Esophagus squamous epithelium (tissue), 5 donors: ENCODE measurements at places on chromosomes 5 and 9.

GRCh38 chr9:108086624-108087023 is 597.1 kb upstream of the KLF4 start:
- DNase-seq, result no peak

- no peak for DNase-seq
These were observed 59.6 kb upstream of the GRAMD2B start for GRCh38 chr5:126363658-126364057.

DNA sequence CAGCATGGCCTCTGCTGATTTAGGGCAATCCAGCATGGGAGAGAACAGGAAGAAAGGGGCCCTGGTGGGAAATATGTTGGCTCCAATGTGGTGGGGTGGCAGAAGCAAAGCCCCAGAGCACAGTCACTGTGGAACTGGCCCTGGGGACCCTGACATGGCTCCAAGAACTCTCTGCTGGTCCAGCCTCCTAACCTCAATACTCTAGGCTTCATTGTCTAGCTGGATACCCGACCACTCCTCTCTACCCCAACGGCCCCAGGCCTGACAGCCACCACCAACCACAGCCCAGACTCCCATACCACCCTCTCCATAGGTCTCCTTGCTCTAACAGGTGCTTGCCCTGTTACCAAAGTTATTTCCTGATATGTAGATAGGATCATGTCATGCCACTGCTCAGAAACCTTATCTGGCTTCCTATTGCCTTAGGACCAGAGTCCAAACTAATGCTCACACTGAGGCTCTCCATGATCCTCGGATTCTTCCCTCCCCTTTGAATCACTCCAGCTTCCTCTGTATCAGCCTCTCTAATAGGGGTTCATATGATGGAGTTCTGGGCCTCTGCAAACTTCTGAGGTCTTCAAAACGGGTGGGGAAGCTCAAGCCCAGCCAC is 12.9 kb downstream of the ACSL6 start:
- no peak for DNase-seq

GRCh38 chr5:54581831-54582548 is 64.4 kb downstream of the SNX18 start:
- no peak for DNase-seq

DNA sequence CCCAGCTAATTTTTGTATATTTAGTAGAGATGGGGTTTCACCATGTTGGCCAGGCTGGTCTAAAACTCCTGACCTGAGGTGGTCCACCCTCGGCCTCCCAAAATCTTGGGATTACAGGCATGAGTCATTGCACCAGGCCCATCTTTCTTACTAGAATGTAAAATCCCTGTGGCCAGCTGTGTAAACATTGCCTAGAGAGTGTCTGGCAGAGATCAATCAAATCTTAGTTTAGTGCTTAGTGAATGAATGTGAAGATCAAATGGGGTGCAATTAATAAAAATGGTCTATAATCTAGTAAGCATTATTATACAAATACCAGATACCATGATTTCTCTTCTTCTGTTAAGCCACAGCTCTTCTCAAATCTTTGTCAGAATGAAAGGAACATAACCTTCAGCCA is 289.9 kb downstream of the KCTD16 start:
- no peak for DNase-seq

- DNase-seq, result no peak
These were observed 277.9 kb upstream of the IRX2 start for GRCh38 chr5:3029396-3029795.

GRCh38 chr5:135543485-135544304 is 7.9 kb upstream of the NEUROG1 start:
- DNase-seq, result no peak

GRCh38 chr5:67300326-67300725 is 103.7 kb upstream of the CD180 start:
- no peak for DNase-seq

DNA sequence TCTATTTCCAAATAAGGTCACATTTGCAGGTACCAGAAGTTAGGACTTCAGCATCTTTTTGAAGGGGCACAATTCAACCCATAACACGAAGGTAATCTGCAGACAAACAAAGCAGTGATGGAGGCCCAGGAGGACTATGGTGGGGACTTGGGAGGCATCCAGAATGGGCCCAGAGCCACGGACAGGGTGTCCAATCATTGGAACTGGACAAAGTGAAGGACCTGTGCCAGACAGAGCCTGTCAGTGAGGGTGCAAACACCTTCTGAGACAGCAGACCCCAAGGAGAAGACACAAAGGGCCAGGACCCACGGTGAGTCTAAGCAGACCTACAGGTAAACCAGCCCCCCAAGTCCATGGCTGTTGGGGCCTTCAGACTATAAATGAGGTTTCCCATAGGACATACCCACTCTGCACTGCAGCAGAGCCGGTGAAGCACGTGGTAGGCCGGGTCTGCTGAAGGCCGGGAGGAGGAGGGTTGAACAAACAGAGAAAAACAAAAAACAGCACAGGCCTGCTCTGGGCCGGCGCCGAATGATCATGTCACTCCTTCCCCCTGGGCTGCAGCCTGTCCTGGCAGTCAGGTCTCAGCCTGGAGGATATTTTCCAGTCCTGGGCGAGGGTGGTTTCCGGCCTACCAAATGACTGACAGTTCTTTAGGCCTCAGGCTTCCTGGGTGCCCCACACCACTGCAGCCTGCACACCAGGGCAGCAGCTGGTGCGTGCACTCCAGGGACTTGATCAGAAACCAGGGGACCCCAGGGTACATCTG is 84.4 kb downstream of the COL23A1 start:
- DNase-seq, result no peak

- no peak for DNase-seq
These were observed 62.4 kb downstream of the SLC28A3 start for GRCh38 chr9:84278130-84278529.

GRCh38 chr5:157748760-157749461 is 5.4 kb downstream of the LSM11 start:
- no peak for DNase-seq

DNA sequence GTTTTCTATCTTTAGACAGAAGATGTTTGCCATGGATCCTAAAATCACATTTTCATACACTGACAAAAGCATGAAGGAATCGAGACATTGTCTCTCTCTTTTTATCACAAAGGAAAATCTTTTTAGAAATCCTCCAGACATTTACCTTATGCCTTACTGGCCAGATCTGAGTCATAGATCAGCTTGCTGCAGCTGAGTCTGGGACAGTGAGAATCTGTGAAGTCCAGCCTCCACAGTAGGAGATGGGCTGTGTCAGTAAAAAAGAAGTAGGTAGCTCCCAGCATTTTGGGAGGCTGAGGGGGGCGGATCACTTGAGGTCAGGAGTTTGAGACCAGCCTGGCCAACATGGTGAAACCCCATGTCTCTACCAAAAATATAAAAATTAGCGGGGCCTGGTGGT is 333.4 kb upstream of the ZNF462 start:
- DNase-seq, result no peak

DNA sequence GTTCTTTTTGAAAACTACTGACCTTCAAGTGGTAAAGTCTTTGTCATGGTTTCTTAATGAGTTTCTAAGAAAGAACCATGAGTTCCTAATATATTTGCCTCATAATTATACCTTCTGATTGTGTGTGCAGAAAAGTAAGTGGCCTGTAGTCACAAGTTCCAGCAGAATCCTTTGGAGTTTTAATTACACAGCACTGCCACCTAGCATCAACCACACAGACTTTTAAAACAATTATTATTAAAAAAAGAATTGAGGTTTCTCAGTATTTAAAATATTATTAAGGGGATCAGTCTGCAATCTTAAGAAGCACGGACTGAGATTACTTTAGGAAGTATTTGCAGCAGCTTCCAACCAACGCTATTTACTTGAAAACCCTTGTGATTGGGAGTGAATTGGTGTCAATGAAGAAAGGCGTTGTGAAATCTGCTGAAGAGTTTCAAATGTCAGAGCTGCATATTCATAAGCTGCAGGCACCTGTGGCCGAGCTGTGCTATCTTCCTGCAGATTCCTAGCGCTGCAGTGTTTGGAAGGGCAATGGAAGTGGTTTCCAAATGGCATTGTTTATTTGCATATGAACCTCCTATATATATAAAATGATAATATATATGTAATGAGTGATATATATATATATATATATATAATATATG is 1074.2 kb upstream of the WWC1 start:
- no peak for DNase-seq

DNA sequence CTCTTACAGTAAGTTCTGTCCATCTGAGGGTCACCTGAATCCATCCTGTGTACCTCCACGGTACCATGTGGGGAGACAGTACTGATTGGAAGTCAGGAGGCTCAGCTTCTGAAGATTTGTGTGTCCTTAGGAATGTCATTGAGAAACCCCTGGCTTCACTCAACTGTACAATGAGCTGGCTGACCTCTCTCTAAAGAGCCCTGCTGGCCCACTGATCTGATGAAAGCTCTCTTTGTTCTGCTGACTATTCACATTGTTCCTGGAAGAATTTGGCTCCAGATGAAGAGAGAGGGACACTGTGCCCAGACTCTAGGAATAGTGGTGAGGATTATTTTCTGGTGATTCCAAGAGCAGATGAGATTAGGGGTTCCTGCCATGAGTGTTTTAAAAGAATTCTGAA is 141.2 kb downstream of the LURAP1L start:
- no peak for DNase-seq

DNA sequence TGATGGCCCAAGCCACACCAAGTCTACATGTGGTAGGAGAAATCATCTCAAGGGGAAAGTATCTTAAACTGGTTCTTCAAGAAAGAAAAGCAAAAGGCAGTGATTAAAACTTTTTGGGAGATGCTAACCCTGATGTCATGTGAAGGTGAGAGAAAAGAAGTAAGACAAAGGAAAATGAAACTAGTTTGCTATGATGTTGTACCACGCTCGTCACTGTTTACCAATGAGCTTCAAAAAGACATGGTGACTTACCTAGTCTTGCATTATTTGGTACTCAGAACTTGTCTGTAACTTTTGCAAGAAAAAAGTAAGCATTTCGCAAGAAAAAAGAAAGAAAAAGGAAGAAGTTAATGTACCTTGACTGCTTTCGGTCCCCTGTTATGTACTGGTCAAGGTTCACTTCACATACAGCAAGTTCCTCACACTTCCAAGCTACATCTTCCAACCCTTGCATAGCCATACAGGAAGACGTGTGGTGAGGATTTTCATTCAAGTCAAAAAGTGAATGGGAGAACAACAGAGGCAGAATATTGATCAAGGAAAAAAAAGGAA is 739.3 kb downstream of the NR2F1-AS1 start:
- no peak for DNase-seq

DNA sequence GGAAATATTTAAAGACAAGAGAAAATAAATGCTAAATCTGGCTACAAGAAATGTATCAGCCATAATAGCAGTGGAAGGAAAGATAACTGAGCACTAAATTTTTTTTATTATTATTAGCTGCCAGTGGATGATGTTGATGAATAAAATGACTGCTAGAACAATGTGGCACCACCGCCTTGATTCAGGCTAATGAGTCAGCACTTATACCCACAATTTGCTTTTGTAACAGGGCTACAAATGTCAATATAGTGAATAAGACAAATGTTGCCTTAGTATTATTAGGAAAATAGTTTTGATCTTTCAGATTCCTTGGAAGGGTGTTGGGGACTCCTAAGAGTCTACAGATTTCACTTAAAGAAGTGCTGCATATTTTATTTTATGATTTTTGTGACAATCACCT is 555.2 kb upstream of the GRAMD2B start:
- DNase-seq, result no peak

- peak; percentile 7 for DNase-seq
These were observed 10.2 kb downstream of the HAND1 start for GRCh38 chr5:154467655-154468354.
